ENCODE measurements at places on chromosomes 4 and X. TPM values are rescaled to one million over a fixed set of nuclear protein-coding genes. Genes with fewer than 3 reads are reported as not detected.

- H3K27ac ChIP-seq, result no peak overlapping the region
- no peaks in the 10 kb centered on the region for H3K27me3 ChIP-seq
- H3K4me3 ChIP-seq, result no peak overlapping the region
- DNase-seq, result no peak
- no peaks in the 10 kb centered on the region for H3K36me3 ChIP-seq
- no peaks in the 10 kb centered on the region for H3K4me1 ChIP-seq
Measured at GRCh38 chrX:19750783-19751467, 136.5 kb downstream of the SH3KBP1 start.

DNA sequence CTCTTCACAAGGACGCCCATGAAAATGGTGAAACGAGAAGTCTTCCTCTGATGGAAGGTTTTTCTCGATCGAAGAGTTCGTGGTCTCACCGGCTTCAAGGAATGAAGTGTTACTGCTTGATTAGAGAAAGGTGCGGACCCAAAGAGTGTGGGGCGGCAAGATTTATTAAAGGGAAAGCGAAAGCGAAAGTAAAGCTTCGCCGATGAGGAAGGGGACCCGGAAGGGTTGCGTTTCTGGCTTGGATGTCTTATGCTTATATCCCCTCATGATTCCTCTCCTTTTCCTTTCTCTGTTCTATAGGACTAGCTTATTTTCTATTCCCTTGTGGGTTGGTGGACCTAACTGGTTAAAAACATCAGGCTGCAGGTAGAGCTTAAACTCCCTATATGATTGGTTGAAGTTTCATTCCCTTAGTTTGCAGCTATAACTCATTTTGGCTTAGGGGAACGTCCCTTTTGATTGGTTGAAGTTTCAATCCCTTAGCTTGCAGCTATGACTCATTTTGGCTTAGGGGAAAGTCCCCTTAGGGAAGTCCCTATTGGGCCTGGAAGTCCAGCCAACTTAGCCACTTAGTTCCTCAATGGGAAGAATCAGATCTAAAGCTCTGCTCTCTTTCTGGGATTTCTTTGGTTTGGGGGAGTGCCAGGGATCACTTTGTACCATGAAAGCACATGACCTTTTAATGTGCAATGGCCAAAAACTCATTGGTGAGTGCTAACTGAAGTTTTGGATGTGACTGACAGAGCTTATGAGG is 1025.0 kb upstream of the PCDH10 start:
- peak; percentile 12 for DNase-seq
- H3K36me3 ChIP-seq, result no peaks in the 10 kb centered on the region

DNA sequence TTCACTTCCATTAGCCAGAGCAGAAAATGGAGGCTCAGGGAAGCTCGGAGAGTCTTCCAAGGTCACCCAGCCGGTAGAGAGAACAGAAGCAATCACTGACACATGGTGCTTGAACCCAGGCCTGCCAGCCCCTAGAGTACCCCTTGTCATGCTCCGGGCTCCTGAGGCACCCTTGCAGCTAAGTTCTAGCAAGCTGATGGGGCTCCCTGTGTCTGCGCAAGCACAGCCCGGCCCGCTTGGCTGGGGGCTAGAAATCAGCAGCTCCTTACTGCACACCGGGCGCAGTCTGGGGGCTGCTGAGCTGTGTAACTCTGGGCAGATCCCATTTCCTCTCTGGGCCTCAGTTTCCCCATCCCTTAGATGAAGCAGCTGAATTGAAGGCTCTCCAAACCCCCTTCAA is 102.1 kb upstream of the PSAPL1 start:
- H3K27me3 ChIP-seq, result no peaks in the 10 kb centered on the region
- no peaks in the 10 kb centered on the region for H3K4me1 ChIP-seq
- no peak for DNase-seq
- no peaks in the 10 kb centered on the region for H3K36me3 ChIP-seq

GRCh38 chr4:52192721-52193135 is 141.6 kb downstream of the SPATA18 start:
- H3K4me1 ChIP-seq, result no peaks in the 10 kb centered on the region
- no peak for DNase-seq
- H3K4me3 ChIP-seq, result no peak overlapping the region
- no peaks in the 10 kb centered on the region for H3K27me3 ChIP-seq
- H3K36me3 ChIP-seq, result no peaks in the 10 kb centered on the region
- no peak overlapping the region for H3K27ac ChIP-seq

GRCh38 chrX:30156880-30157560 is 58.3 kb upstream of the MAGEB2 start:
- H3K27ac ChIP-seq, result no peak overlapping the region
- H3K4me3 ChIP-seq, result no peak overlapping the region
- H3K4me1 ChIP-seq, result no peaks in the 10 kb centered on the region
- H3K27me3 ChIP-seq, result no peaks in the 10 kb centered on the region
- no peak for DNase-seq

GRCh38 chr4:32560306-32560705 is 1840.1 kb downstream of the PCDH7 start:
- H3K36me3 ChIP-seq, result no peaks in the 10 kb centered on the region
- no peaks in the 10 kb centered on the region for H3K27me3 ChIP-seq
- H3K27ac ChIP-seq, result no peak overlapping the region
- DNase-seq, result peak; percentile 74
- H3K4me3 ChIP-seq, result no peak overlapping the region

DNA sequence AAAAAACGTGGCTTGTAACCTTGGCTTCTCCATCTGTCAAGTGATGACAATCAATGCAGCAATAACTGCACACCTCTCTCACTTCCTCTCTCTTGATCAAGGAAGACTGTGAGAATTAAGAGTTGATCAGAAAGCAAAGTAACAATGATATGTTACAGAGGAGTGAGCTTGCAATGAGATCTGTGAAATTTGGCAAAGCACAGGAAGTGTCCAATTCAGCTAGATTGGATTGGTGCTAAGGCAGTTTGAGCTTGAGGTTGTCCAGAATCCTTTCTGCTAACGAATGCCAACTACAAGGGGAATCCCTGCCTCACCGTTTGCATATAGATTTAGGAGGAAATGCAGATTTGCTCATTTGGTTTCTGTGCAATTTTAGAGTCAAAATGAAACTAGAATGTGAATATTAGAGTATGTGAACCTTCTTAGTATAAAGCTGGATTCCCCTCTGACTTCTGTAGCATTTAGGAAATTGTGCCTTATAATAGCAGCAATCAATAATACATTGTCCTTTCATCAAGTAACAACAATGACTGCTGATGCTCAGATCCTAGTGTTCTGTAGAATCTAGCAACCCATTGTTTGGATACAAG is 346.4 kb downstream of the PTTG2 start:
- H3K27ac ChIP-seq, result no peak overlapping the region
- no peaks in the 10 kb centered on the region for H3K36me3 ChIP-seq
- DNase-seq, result peak; percentile 38
- H3K27me3 ChIP-seq, result no peaks in the 10 kb centered on the region
- no peak overlapping the region for H3K4me3 ChIP-seq

DNA sequence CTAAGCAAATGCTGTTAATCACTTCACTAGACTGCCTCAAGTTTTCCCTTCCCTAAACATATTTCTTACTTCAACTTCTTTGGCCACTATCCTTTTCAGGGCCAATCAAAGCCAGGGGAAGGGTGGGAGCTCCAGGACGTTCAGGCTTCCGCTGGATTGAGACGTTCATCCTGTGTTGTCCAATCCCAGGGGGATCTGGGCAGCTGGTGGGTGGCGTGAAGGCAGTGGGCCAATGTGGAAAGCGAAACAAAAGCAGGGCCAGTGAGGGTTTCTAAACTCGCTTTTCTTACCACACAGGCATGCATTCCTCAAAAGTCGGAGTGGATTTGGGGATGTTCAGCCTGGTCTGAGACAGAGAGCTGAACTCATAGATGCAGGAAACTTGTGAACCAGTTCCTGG is 7.6 kb downstream of the CXCL13 start:
- H3K36me3 ChIP-seq, result no peaks in the 10 kb centered on the region
- H3K27me3 ChIP-seq, result no peaks in the 10 kb centered on the region
- no peaks in the 10 kb centered on the region for H3K4me1 ChIP-seq
- no peak overlapping the region for H3K27ac ChIP-seq
- no peak for DNase-seq

The MED12 gene
- total RNA-seq, result 51.3 TPM

The GPR78 gene
- total RNA-seq, result not detected

All from stomach (tissue), 19 donors.